Stromal cell of bone marrow (primary cell): ENCODE measurements at places on chromosomes 2 and 18.

- DNase-seq = no peak
These were observed 39.3 kb downstream of the RTN4 start for GRCh38 chr2:55010915-55011314.

DNA sequence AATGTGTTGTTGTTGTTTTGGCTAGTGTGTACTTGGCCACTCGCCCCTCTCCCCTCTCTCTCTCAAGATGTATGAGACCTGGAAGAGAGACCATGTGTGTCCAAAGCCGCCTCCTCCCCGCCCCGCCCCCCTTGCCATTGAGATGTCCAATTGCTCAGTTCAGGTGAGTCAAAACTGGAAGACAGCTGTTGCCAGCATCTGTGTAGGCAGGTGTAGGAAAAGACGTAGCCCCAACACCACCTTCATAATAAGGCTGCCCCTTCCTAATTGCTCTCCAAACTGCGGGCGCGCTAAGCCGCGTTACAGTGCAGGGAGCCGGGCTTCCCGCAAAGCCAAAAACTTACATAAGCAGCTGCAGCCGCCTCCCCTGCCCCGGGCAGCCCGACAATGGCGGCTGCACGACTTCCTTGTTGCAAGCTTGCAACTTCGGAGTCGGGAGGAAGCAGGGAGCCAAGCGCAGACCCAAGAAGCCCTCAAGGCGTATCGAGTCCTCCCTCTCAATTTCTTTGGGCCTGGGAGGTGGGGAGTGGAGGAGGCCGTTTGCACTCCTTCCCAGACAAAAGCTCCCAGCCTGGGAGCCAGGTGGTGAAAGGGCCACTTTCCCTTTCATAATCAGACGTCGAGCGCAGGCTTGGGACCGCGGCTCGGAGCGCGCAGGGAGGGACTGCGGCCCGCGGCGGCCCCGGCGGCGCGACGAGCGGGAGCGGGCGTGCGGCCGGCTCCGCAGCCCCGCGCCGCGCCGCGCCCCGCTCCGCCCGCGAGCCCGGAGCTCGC lies 882 bp downstream of the ZBTB14 start:
- no peak for DNase-seq

- peak; percentile 3 for DNase-seq
These were observed 60.4 kb downstream of the SH3YL1 start for GRCh38 chr2:203401-203800.

DNA sequence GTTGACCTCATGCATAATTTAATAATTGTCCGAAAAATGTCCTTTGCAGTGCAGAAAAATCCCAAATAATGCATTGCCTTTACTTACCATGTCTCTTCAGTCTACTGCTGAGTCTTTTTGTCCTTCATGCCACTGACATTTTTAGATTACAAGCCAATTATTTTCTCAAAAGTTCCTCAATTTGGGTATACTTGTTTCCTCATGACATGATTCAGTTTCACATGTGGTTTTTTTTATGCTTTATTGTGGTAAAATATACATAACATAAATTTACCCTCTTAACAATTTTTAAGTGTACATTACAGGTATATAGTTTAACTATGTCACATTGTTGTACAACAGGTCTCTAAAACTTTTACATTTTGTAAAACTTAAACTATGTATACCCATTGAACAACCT lies 81.0 kb downstream of the EPC2 start:
- no peak for DNase-seq

- DNase-seq = peak; percentile 51
These were observed 1.5 kb upstream of the EPHA4 start for GRCh38 chr2:221573430-221574230.

DNA sequence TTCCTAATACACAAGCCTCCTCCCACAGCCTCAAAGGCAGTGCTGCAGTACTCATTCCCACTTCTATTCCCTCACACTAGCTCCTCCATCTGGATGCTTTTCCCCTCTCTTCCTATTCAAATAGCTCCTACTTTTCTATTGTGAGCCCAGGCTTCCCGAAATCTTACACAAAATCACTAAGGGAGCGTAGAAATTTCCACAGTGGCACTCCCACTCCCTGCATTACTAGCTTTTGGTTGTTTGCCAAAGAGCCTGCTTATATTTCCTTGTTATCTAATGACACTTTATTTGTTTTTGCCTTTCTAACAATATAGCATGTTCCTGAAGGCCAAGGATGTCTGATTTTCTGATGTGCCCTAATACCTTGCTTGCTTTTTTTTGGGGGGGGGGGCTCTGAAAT lies 10.9 kb downstream of the EPAS1 start:
- no peak for DNase-seq

DNA sequence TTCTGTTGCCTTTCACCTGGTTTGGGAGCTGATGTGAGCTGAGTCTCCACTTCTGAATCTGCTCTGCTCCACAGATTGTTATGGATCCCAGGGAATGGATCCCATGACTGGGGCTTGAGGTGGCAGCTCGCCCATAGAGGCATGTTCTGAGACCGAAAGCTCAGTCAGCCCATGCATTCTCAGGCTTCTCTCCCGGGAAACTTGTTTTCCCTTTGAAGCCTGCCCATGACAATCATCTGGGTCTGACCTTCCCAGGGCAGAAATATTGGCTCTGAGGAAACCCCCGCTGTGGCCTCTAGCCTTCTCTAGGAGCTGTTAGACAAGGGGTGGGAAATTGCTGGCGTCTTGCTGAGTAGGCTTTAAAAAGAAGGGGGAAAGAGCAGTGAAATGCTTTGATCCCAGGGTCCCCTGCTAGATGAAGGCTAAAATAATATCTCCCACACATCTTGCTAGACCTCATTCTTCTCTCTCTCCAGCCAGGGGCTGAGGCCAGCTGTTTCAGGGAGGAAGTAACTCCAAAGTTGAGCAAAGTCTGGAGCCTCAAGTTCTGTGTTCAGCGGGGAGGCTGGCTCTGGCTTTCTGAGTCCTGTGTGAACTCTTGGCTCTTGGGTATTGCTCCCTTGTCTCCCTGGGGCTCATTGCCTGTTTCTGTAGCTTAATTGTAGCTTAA lies 2.0 kb downstream of the VAMP8 start:
- DNase-seq = no peak

DNA sequence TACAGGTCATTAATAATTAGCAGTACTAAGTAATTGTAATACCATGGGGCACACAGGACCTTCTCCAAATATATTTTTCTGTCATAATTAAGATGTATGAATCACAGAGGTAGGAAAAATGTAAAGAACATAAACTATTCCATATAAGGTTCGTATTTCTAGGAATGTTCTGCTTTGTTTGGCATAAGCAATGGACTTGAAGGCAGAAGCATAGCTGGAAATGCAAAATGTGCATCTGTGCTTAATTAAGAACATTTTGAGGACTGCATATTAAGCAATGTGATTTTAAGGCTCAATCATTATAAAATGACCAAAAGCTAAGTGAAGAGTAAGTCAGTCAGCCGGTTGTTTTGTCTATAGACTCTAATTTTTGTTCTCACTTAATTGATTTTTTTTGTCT lies 123.2 kb downstream of the RBM43 start:
- DNase-seq = no peak

DNA sequence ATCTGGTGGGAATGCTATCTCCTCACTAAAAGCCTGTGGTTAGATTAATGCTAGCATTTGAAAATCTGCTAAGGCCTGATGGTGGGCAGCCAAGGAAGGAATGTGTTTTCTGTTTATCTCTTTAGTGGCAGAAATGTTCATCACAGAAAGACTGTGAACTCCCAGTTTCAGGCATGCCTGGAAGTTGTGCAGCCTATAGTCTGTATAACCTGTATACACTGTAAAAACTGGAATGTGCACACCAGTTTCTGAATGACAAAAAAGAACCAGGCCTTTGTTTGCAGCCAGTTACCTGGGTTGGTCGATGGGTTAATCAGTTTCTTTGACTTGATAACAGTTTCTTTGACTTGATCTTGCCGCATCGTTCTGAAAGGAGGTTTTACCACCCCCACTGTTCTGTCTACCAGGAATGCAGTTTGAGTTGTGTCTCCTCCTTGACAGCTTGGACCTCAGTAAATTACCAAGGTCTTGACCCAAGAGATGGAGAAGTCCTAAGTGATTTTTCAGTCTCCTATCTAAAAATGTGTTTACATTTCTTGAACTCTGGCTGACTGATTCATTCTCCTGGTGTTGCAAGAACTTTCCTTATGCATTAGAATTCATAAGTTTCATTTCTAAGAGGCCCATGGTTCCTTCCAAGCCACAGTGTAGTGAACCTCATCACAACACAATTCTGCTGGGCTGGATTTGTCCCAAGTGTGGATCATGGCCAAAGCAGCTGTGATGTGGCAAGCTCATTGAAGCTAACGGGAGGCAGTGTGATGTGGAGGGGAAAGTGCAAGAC lies 62.2 kb downstream of the KIAA2012 start:
- peak; percentile 99 for DNase-seq

GRCh38 chr18:26703170-26703930 lies 155.0 kb upstream of the KCTD1 start:
- DNase-seq = no peak

DNA sequence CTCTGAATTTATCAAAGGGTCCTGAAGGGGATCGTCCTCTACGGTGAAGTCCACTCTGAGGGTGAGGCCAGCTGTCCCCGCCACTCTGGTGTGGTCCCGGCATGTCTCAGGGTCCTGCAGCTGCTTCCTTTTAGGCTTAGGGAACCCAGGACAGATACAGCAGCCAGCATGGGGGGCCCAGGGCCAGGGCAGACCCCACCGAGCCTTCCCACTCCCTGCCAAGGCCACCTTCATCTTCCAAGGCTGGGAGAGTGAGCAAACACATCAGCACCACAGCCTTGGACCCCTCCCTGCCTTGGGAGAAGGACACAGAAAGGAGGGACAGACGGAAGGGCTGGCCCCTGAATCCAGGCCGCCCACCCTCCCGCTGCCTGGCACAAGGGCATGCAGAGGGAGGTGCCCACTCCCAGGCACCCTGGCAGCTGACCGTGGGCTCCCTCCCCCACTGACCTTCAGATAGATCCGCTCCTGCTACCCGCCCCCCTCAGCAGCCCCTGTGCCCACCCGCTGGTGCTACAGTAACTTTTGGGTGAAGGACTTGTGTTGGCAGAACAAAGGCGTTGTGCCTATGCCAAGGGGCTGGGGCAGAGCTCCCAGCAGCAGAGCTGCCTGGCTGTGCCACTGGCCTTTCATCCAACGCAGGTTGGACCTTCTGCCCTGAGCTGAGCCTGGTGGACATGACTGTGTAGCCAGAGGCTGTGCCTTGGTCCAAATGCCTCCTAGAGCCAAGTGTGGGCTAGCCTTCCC lies 7.6 kb downstream of the CYP26B1 start:
- no peak for DNase-seq

DNA sequence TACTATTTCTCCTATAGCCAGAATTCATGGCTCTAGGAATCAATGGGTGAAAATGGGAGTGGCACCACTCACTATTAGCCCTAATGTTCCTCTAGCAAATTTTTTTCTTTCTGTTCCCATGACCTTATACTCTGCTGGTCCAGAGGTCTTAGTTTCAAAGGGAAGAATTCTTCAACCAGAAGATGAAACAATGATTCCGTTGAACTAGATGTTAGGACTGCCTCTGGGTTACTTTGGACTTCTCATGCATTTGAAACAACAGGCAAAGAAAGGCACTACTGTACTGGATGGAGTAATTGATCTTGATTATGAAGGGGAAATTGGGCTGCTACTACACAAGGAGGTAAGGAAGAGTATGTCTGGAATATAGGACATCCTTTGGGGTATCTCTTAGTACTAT lies 18.6 kb upstream of the ADCYAP1 start:
- DNase-seq = no peak

DNA sequence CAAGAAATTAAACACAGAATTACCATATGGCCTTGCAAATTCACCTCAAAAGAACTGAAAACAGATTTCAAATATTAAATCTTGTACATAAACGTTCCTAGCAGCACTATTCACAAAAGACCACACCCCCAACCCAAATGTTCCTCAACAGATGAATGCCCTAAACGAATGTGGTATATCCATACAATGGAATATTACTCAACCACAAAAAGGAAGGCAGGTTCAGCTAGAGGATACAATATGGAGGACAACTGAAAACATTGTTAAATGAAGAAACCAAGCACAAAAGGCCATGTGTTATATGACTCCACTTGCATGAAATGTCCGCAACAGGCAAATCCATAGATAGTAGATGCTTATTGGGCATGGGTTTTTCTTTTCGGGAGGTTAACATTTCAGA lies 61.7 kb downstream of the PPP4R1 start:
- no peak for DNase-seq
